ENCODE measurements at places on chromosomes 16 and 17.

GRCh38 chr17:72282439-72283029, 161.7 kb downstream of the SOX9 start:
- DNase-seq, result no peak

- no peak for DNase-seq
Observed at GRCh38 chr17:77417575-77417974, 276.8 kb downstream of the SEC14L1 start.

GRCh38 chr16:86016201-86016965, 117.4 kb downstream of the IRF8 start:
- peak; percentile 83 for DNase-seq

- no peak for DNase-seq
Observed at GRCh38 chr16:53530046-53530445, 27.0 kb upstream of the AKTIP start.

DNA sequence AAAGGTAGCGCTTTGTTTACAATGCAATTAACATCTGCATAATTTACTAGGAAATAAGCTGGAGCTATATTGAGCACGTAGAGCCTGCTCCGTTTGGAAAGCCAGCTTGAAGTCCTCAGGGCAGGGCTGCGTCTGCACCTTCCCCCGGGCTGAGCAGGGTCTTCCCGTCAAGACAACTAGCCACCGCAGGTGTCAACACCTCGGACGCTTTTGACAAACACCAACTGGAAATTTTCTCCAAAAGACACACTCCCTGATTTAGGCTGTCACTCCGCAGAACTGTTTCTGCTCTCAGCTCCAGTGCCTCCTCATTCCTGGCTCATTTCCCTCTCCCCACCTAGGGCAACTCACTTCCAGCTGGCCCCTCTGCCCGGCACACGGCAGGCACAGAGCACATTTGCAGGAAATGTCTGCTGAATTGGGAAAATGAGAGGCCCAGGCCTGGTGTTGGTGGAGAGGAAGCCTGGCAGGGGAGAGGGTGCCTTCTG, 170.3 kb downstream of the MAF start:
- no peak for DNase-seq

DNA sequence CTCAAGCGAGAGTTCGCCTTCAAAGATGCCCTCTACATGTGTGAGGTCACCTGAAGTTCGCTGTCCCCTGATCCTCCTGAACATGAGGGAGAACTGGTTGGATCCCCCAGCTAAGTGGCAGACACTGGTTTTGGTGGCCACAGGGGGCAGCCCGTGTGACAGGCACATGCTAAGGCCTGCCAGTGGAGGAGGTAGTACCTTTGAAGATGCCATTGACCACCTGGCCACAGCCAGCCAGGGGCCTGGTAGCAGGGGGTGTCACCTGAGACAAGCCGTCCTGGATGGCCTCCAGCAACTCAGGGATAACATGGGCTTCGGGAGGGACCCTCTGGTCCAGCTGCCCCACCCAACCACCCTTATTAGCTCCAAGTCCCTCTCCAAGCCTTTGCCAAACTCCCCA, 7.3 kb upstream of the ALDH3A1 start:
- DNase-seq, result no peak

- DNase-seq, result no peak
Observed at GRCh38 chr16:64864232-64864809, 257.5 kb downstream of the CDH11 start.

- no peak for DNase-seq
Observed at GRCh38 chr16:65392806-65393565, 271.1 kb upstream of the CDH11 start.

DNA sequence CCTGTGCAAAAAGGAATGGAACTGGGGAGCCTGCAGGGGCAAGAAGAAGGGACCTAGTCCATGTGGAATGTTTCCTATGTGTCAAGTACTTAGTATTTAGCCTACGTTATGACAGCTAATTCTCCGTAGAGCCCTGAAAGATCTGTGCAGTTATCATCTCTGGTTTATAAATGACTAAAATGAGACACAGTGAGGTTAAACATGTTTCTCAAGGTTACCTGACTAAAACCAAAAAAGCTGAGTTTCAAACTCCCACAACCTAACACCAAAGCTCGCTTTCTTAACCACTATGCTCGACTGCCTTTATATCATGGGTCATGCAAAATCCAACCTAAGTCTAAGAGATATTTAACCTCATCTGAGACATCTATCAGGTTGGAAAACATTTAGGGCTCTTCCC, 53.3 kb upstream of the CCL2 start:
- DNase-seq, result no peak

DNA sequence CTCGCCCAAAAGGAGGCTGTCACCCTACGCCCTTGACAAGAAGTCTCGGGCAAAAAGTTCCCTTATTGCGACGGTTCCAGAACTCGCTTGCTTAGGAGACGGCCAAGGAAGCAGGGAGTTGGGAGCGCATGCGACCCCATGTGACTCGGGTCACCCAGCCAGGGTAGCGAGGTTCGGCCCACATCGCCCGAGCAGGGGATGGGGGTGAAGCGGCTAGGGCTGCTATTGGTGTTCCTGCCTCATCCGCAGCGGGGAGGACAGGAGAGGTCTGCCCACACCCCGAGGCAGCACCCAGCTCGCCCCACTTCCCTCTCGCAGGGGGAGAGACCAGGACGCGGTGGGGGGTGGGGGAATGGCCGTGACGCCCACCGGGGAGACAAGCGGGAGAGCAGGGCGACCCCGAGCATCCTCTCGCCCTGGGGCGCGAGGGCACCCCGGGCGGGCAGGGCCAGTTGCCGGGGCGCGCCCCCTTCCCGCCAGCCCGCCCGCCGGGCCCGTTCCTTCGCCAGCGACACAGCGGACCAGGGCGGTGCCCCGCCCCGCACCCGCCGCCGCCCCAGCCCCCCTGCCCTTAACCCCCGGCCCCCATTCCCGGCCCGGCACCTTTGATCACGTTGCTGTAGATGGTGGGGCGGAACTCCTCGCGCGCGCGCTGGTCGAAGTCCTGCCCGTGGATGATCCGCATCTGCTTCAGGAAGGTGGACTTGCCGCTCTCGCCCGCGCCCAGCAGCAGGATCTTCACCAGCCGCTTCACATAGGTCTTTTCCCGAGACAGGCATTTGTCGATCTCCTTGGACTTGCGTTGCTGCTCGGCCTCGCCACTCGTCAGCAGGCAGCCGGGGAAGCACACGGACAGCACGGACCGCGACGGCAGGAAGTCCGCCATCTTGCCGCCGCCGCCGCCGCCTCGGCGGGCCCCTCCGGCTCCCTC, 567 bp downstream of the GNA13 start:
- peak; percentile 64 for DNase-seq

DNA sequence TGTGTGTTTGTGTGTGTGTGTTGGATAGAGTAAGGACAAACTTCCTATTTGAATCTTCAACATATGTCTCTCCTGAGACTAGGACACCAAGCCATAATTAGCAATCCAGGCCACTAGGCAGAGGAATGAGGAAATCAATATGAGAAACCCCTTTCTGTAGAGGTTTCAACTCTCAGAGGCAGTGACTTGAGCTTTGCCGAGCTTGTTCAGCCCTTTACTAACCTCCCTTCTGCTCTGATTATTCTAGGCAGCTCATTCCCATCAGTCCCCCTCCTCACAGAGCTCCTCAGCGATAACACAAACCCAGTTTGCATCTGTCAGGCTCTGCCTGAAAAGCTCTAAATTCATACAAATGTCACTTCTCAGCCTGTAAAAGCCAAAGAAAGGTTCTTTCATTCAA, 1030.3 kb downstream of the CDH8 start:
- no peak for DNase-seq

GRCh38 chr17:73436954-73437353, 125.2 kb upstream of the CDC42EP4 start:
- no peak for DNase-seq

- DNase-seq, result peak; percentile 63
Observed at GRCh38 chr17:35612924-35613521, 25.9 kb downstream of the AP2B1 start.

- no peak for DNase-seq
Observed at GRCh38 chr16:48481211-48481610, 96.0 kb upstream of the SIAH1 start.

DNA sequence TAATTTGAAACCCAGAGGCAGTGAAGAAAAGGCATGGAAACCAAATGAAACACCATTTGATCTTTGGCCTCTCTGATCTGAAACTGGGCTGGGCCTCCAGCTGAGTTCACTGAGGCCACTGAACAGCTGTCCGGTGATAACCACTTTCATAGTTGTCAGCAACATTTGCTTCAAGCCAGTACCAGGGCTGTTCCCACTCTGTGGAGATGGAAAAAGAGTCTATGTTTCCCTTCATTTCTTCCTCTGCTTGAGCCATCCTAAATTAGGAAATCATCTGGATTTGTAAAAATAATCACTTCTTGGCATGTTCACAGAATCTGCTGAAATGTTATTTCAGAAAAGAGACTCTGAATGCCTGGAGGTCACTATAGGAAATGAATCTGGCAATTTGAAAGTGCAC, 119.3 kb downstream of the STX8 start:
- DNase-seq, result no peak

DNA sequence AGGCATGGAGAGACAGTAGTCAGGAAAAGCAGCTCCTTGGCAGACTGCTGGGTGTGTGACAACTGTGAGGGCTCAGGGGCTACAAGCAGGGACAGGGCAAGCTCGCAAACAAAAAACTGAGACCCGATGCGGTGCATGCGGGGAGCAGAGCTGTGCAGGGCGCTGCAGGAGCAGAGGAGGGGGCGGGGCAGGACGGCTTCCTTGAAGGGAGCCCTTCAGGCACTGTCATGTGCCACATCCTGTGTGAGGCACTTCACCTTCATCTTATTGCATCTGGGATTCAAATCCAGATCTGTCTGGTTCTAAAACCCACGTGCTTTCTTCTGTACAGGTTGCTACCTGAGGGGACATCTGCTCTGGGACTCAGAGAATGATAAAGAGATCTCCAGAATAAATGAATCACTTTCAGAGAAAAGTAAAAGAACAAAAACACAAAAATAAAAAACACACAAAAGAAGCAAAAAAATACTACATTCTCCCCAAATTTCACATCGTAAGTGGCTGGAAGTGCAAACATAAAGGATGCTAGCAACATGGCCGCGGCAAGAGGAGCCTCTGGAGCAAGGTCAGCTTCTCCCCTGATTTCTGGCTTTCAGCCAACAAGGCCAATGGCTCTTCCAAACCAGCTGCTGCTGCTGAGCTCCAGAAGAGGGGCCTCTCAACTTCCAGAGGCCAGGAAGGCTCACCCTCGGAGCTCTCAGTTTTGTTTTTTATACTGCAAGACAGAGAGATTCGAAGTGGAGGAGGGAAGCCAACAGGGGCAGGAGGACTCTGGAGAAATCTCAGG, 14.2 kb downstream of the LYRM9 start:
- DNase-seq, result no peak

- no peak for DNase-seq
Observed at GRCh38 chr17:77636835-77637817, 321.4 kb upstream of the TNRC6C start.

DNA sequence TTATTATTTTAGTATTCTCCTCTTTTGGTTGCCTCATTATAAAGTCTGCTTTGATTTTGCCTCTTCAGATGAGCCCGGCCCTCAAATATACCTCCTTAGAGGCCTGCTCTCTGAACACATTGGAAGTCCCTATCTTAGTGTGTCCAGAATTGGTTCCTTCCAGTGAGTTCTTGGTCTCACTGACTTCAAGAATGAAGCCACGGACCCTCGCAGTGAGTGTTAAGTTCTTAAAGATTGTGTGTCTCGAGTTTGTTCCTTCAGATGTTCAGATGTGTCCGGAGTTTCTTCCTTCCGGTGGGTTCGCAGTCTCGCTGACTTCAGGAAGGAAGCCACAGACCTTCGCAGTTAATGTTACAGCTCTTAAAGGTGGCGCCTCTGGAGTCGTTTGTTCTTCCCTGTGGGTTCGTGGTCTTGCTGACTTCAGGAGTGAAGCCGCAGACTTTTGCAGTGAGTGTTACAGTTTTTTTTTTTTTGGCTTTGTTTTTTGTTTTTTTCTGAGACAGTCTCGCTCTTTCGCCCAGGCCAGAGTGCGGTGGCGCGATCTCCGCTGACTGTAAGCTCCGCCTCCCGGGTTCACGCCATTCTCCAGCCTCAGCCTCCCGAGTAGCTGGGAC, 45.8 kb upstream of the NOS2 start:
- no peak for DNase-seq

- no peak for DNase-seq
Observed at GRCh38 chr17:9408868-9409829, 166.5 kb downstream of the STX8 start.

GRCh38 chr16:83031524-83031923, 404.8 kb downstream of the CDH13 start:
- DNase-seq, result no peak

GRCh38 chr16:87337262-87337771, 20.1 kb upstream of the C16orf95 start:
- DNase-seq, result no peak

DNA sequence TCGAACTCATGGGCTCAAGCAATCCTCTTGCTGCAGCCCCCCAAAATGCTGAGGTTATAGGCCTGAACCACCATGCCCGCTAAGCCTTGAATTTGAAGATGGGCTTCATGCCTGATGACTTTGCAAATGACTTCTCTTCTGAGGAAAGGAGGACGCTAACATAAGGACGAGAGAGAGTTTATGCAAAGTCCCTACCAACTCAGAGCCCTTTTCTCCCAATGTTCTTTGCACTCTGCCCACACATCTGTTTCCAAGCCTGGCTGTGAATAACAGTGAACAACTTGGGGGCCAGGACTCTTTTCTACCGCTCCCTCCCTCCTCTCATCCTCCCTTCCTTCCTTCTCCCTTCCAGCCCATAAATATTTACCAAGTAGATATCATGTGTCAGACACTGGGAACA, 8.5 kb upstream of the NPIPB2 start:
- no peak for DNase-seq

DNA sequence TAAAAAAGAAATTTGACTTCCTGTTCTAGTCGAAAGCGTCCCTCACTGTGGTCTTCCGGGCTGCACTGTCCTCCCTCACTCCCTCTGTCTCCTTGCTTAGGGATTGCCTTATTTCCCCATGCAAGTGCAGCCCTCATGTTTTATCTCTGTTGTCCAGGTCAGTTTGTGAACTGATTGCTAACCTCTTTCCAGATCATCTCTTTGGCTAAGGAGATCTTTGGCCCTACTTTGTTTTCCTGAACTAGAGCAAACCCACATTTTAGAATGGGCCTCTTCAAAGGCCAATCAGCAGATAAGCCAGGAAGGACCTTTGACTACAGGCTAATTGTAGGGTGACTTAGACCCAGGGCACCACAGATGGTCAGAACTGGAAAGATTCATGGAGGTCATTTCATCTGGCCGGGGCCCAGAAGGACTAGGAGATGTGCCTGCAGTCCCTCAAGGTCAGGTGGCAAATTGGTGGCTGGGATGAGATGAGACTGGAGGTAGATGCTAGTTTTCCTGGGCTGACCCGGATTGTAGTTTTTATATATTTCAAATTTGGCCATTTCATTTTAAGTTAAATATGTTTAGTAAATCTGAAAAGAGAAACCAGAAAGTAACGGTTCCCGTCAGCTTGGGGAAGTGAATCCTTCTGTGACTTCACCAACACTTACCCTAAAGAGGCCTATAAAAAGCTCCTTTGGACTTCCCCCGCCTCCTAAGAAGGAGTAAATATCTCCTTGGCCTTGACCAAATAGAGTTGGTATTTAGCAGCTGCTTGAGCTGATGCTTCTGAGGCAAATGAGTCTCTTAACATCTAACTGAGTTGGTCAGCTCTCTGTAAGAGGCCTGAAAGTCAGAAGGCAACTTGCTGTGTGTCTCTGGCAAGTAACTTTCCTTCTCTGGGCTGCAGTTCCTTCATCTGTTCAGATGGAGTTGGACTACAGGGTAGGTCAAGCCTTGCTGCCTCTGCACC, 6.2 kb upstream of the SLC25A19 start:
- peak; percentile 78 for DNase-seq
